ENCODE measurements at places on chromosomes 3 and 15.

DNA sequence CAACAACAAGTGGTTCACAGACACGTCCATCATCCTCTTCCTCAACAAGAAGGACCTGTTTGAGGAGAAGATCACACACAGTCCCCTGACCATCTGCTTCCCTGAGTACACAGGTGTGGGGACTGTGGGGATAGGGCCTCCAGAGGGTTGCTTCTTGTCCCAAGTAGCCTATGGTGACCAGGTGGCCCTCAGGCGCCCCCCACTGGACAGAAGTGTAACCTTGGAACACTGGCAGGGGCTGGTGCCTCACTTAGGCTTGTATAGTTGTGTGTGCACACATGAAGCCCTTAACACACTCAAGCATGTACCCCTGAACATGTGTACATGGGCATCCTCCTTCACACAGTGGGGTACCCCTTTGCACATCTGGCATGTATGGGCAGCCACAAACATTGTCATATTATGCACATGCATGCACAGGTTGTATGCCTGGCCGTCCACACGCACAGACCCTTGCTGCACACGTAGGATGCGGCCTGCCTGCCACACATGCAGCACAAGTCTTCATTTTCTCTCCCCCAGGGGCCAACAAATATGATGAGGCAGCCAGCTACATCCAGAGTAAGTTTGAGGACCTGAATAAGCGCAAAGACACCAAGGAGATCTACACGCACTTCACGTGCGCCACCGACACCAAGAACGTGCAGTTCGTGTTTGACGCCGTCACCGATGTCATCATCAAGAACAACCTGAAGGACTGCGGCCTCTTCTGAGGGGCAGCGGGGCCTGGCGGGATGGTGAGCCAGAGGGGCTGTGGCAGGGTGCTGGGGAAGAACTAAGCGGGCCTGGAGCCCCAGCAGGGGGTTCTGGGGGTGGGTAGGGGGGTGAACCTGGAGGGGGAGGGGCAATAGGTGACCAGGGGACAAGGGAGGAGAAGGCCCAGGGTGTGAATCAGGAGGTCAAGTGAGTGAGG is 11.7 kb upstream of the SEMA3B start:
- peak; percentile 41 for DNase-seq

DNA sequence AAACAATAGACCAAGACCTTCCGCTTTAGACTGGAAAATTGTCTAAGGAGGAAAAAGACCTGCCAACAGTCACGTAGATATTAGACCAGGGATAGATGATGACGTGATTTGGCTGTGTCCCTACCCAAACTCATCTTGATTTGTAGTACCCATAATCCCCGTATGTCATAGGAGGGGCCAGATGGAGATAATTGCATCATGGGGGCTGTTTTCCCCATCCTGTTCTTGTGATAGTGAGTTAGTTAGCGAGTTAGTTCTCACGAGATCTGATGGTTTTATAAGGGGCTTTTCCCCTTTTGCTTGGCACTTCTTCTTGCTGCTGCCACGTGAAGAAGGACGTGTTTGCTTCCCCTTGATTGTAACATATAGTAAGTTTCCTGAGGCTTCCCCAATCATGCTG is 31.7 kb upstream of the SUCLG2 start:
- DNase-seq, result no peak

DNA sequence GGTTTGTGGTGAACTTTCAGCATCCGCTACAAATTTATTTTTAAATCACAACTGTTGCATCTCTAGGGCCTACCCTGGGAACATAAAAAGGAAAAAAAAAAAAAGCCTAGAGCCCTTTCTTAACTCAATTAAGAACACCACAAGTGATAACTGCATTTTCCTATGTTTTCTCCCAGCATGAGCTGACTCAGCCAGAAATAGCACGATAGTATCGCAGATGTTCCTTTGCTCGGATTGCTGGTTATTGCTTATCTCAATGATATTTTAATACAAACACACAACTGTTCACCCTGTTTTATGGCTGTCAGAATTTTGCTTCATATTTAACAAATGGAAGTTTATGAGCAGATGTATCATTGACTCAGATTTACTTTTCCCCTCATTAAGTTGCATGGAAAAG is 251.8 kb upstream of the SUCLG2 start:
- no peak for DNase-seq

DNA sequence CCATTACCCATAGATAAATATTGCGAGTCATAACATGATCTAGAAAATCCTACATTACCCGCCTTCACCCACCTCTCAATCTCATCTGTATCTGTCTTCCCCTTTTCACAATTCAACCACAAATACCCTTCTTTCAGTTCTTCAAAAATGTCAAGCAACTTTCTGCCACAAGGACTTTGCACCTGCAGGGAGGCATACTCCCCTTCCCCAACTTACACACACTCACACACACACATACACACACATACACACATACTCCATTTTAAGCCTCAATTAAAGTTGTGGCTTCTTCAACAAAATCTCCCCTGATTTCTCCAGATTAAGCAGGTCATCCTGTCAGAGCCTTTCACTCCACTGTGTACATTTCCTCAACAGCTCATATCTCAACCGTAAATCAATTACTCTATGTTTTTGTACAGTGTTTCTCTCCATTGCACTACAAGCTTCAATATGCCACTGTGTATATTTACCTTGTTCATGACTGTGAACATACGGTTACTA is 33.1 kb upstream of the CCDC50 start:
- DNase-seq, result peak; percentile 28

DNA sequence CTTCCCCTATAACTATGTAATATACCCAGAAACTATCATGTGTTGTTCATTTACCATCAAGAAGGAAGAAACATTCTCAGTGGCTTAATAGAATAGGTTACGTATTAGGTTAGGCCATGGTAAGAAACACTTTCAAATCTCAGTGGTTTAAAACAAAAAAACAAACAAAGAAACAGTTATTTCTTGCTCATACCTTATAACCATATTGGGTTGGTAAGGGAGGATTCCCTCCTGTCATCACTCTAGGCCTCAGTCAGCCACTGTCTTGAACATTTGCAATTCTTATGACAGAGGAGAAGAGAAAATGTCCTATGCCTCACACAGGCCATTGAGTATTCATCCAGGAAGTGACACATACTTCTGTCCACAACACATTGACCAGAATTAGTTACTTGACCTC is 727.7 kb upstream of the NECTIN3 start:
- no peak for DNase-seq

DNA sequence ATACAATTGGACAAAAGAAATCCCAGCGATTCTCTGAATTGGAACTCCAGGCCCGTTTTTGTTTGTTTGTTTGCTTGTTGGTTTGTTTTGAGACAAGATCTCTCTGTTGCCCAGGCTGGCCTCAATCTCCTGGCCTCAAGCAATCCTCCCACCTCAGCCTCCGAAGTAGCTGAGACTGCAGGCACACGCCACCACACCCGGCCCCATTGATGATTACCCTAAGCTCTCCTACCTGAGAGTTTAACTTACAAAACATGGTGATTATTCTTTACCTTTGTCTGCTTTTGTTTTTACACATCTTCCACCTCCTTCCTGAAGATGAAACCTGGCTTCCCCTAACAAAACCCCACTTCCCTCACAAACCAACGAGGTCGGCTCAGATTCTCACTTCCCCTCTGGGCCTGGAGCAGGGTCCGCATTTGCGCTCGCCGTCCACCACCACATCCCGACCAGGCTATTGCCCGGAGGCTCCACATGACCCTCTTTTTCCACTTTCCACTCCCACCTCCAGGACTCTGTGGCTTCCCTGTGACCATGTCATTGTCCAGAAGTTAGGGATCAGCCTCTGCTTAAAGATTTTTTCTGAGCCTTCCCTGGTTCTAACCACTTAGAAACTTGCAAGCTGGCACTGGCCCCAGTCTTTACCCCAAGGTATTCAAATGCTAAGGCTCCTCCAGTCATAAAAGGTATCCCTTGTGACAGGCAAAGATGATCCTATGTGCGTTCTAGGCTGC is 14.8 kb downstream of the KLHL6 start:
- peak; percentile 50 for DNase-seq
